NCI-H187 (cell line): ENCODE measurements at places on chromosomes 11 and 22.

- DNase-seq: no peak
These were observed 27.5 kb downstream of the LINC01488 start for GRCh38 chr11:69508974-69509373.

DNA sequence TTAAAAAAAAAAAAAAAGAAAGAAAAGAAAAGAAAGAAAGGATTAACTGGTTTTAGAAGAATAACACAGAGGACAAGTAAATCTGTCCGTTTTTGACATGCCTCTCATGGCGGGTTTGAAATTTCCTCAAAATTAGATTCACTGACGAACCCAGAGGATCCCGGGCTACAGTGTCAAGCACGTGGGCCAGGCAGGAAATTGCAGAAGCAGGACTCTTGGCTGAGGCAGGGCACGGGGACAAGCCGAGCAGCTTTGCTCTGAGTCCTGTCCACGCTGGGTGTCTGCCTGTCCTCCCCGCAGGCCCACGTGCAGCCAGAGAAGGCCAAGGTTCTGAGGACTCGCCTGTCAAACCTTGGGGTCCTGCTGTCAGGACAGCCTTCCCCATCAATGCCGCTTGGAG, 24.7 kb downstream of the GAL start:
- no peak for DNase-seq

GRCh38 chr11:102544594-102544993, 14.0 kb upstream of the MMP7 start:
- no peak for DNase-seq

DNA sequence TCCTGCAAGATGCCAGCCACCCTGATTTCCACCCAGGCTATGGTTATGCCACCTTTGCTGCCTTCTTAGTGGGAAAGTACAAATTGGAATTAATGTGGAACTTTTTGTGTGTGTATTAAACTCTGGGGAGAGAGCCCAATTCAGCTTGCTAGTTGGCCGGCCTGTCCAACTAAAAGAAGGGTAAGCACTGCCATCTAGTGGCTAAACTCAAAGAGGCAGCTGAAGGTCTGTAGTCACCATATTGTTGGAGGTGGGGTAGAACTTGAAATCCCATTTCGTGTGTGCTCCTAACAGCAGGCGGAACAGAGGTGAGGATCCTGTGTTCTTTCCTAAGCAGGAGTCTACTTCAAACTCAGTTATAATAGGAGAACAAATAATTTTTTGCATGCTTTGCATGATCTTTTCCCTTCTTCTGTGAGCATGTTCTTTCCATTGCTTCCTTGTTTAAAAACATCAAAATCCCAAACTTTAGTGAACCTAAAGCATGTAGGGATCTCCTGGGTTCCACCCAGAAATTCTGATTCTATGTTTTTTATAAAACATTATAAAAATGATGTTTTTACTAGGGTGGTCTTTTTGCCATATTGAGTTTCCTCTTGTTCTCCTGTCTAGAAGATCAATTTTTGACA, 138.8 kb upstream of the SORL1-AS1 start:
- peak; percentile 30 for DNase-seq

- DNase-seq: no peak
These were observed 9.5 kb upstream of the DENND5A start for GRCh38 chr11:9274499-9275258.

DNA sequence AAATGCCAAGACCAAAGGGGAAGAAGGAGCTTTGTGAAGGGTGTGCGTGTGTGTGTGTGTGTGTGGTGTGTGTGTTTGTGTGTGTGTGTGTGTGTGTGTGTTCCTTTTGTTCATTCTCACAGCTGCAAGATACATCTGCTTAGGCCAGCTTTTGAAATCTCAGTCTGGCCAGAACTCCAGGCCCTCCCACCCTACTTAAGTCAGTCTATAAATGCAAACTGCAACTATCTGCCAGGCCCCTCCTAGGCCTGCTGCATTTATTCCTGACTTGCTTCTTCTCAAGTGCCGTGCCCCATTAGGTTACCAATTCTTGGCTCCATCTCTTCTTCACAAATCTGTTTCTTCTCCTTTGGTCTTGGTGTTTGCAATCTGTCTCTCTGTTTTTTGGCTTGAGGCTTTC, 21.6 kb upstream of the RIC3 start:
- no peak for DNase-seq

- no peak for DNase-seq
These were observed 850 bp upstream of the MIF start for GRCh38 chr22:23893121-23893944.

- DNase-seq: no peak
These were observed 2.0 kb downstream of the WT1 start for GRCh38 chr11:32433101-32433913.

DNA sequence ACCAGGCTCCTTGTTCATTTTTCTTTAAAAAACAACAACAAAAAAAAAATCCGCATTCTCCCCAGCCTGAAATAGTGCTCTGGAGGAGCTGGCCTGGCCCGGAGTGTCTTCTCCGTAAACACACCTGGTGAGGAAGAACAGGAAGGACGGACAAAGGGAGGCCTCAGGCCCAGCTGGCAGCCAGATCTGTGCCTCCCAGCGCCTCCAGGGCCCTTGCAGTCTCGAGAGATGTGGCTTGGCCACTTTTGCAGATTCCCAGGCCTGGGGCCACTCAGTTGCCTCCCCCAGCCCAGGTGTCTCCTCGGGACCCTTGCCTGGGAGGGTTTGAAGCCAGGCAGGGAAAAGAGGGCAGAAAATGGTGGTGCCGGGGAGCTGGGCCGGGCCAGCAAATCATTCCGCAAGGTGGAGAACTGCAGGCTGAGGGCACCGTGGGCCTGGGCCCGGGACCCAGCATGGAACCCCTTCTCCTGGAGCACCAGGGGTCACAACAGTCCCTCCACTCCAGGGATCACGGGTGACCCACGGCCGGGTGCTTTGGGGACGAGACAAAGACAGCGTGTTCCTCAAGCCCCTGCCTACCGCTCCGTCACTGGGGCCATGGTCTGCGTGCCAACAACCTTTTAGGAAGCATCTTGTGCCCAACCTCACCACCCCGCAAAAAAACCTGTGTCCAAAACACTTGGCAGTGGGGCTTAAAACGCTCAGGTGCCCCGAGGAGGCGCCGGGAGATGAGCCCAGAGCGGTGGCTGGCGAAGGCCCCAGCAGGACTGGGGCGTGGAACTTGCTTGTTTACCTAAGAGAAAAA, 67.1 kb upstream of the WNT7B start:
- no peak for DNase-seq

DNA sequence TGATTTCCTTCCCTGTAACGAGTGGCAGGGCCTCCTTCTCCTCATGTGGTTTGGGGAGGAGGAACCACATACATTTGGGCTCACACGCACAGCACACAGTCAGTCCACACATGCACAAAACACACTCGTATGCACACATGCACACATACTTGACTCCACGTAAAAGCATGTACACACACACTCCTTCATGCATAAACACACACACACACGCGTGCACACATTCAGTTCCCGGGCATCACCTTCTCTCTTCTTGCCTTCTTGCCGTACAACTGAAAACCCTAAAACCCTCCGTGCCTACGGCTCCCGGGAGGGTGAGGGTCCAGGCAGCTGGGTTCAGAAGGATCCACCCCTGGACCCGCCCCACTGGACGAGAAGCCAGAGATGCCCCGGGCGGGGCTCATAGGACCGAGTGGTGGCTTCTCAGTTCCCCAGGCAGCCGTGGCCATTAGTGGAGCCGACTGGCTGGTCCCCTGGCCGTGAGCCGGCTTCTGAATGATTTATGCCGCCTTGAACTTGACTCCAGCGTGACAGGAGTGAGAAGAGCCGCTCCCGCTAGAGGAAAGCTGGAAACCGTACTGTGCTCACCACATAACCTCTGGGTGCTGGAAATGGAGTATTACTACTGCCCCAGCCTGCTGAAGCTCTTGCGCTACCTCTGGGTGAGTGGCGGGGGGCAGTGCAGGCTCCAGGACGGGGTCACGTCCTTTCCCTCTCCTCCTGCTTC, 117.4 kb downstream of the KIAA1671 start:
- no peak for DNase-seq

DNA sequence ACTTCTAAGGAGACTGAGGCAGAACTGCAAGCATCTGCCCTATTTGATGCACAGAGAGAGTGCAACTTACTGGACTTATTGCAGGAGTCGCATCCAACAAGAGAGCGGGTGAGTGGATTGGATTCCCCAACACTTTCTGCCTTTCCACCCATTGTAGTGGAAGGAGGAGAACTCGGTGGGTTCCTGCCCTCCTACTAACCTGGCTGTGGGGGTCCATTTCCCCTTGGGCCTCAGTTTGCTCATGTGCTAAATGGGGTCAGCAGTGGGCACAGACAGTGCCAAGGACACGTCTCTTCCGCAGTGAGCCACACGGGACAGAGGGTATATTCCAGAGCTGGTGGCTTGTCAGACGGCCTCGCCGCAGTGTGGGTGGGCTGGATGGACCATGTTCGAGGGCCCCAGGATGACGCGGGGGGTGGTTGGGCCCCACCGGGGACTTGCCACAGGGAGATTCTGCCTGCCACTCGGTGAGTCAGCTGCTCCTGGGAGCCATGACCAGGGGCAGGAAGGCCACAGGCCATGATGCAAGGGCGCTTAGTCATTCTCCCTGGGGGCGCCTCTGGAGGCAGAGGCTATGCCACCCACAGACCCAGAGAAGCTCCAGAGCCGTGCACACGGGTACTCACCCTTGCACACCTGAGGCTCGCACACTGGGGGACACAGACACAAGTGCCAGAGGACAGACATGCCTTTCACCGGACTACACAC, 8.2 kb downstream of the ALX4 start:
- no peak for DNase-seq

DNA sequence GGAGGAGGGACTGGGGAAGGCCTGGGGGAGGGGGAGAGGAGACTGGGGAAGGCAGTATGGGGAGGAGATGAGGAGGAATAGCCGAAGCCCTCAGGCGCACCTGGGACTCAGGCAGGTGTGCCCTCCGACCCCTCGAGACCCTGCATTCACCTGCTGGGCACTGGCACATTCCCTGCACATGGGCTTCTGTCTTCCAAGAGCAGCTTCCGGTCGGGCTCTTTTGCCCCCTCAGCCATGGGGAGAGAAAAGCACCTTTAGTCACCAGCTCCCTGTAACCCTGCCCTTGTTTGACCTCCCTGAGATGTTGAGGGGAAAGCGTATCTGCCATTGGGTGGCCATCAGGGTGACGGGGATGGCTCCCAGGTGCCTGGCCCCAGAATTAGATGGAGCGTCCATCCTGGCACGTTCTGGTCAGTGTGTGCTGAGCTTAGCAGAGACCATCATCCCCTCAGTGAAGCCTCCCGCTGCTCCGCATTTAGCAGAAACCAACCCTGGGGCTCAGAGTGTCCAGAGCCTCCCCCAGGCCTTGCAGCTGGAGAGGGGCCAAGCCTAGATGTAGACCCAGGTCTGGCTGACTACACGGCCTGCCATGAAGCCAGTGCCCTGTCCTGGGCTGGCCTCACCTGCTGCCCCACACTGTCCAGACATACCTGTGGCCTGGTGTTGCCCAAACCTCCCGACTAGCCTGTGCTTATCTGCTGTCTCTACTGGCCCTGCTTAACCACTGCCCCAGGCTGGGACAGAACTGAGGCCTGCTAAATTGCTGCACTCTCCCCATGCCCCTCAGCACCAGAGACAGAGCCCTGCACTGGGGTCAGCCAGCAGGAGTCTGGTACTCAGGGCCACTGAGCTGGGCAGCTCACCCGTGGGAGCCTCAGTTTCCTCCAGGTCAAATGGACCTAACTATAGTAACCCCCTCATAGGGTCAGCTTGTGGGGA, 6.2 kb downstream of the ANO1 start:
- DNase-seq: no peak

DNA sequence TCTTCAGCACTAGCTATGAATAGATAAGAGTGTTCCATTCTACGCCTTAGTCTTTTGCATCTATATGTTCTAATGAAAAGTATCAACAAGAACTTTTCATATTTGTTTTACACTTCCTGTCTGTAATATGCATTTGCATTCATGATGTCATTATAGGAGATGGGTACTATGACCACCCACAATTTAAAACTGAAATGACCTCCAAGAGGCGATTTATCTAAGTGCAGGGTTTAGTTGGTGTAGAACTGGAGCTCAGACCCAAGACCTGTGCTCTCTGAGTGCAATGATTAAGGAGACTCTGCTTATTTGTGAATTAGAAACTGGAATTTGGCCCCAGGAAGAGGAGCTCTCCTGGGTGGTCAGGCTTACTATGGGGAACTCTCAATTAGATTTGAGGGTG, 289.1 kb downstream of the ETS1 start:
- no peak for DNase-seq

GRCh38 chr11:63961608-63962412, 12.6 kb upstream of the COX8A start:
- DNase-seq: peak; percentile 51

GRCh38 chr22:22164541-22165272, 79.9 kb upstream of the VPREB1 start:
- no peak for DNase-seq
